ENCODE measurements at places on chromosomes 12 and 14. TPM values are rescaled to one million over a fixed set of nuclear protein-coding genes. Genes with fewer than 3 reads are reported as not detected.

DNA sequence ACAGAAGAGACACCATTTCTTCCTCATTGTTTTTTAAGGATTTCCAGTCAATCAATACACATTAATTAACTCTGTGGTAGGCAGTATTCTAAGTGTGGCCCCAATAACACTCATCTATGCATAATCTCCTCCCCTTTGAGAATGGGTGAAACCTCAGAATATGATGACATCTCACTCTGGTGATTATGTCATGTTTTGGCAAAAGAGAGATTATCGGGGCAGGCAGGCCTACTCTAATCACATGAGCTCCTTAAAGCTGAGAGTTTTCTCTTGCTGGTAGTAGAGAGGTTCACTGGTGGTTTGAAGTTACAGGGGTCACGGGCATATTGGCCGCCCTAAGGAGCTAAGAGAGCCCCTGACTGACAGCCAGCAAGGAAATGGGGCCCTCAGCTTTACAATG lies 7.1 kb upstream of the LGMN start:
- DNase-seq: no peak

GRCh38 chr14:96095581-96096476 lies 56.7 kb downstream of the C14orf132 start:
- DNase-seq: peak; percentile 88

LRTM2 gene
- total RNA-seq: not detected

A2M gene
- total RNA-seq: 3,352 TPM

STXBP6 gene
- 0.55 TPM for total RNA-seq

Measured in right lobe of liver (tissue), 6 donors.